Smooth muscle cell of bladder (primary cell): ENCODE measurements at places on chromosomes 16 and 17. TPM values are rescaled to one million over a fixed set of nuclear protein-coding genes. Genes with fewer than 3 reads are reported as not detected.

CHD9 gene
- 36.3 and 43.4 TPM in 2 replicates for total RNA-seq

KCNH6 gene
- not detected in 2 replicates for total RNA-seq

GRAPL gene
- not detected in 2 replicates for total RNA-seq

NLK gene
- 11.5 and 13.1 TPM in 2 replicates for total RNA-seq

KRT222 gene
- total RNA-seq = 0.09 TPM in 1 of 2 replicates, not detected in the other

RAMP2 gene
- 0.09 and 0.14 TPM in 2 replicates for total RNA-seq

CD300E gene
- total RNA-seq = not detected in 2 replicates

BCAR1 gene
- 19.8 and 36.0 TPM in 2 replicates for total RNA-seq

DNAH9 gene
- total RNA-seq = not detected in 2 replicates

DCXR gene
- 44.4 and 57.6 TPM in 2 replicates for total RNA-seq

DNAI2 gene
- not detected in 2 replicates for total RNA-seq

SLC13A2 gene
- not detected in 2 replicates for total RNA-seq

CCR7 gene
- under 0.01 and 0.09 TPM in 2 replicates for total RNA-seq

P2RX1 gene
- total RNA-seq = 0.57 and 1.2 TPM in 2 replicates

MRPL38 gene
- total RNA-seq = 21.4 and 21.9 TPM in 2 replicates

TRPV2 gene
- 36.6 and 45.6 TPM in 2 replicates for total RNA-seq

TBC1D3I gene
- 0.09 and 0.28 TPM in 2 replicates for total RNA-seq

MPRIP gene
- total RNA-seq = 85.5 and 108 TPM in 2 replicates

SGCA gene
- 0.18 TPM in 1 of 2 replicates, not detected in the other for total RNA-seq

BICDL2 gene
- total RNA-seq = under 0.01 and 0.37 TPM in 2 replicates

KCNJ16 gene
- total RNA-seq = not detected in 2 replicates

ATP1B2 gene
- total RNA-seq = not detected in 2 replicates

ASGR2 gene
- total RNA-seq = not detected in 2 replicates

TBC1D3K gene
- total RNA-seq = under 0.01 TPM in 1 of 2 replicates, not detected in the other

TNS4 gene
- under 0.01 TPM in 2 replicates for total RNA-seq

SULT1A2 gene
- 0.09 and 0.28 TPM in 2 replicates for total RNA-seq

TBX6 gene
- total RNA-seq = under 0.01 and 0.09 TPM in 2 replicates

GAS2L2 gene
- under 0.01 and 0.09 TPM in 2 replicates for total RNA-seq

C17orf78 gene
- total RNA-seq = not detected in 2 replicates

LRRC37A gene
- 0.46 and 0.85 TPM in 2 replicates for total RNA-seq

KRT23 gene
- under 0.01 and 0.46 TPM in 2 replicates for total RNA-seq

KRTAP2-3 gene
- total RNA-seq = not detected in 2 replicates

ASPHD1 gene
- 7.3 and 10.4 TPM in 2 replicates for total RNA-seq

CFAP97D1 gene
- total RNA-seq = under 0.01 TPM in 2 replicates

ZNF785 gene
- total RNA-seq = 7.9 and 8.4 TPM in 2 replicates

DNAJA3 gene
- 48.2 and 57.3 TPM in 2 replicates for total RNA-seq

RNF167 gene
- 12.2 and 15.3 TPM in 2 replicates for total RNA-seq

POLR2C gene
- total RNA-seq = 110 and 116 TPM in 2 replicates

STH gene
- total RNA-seq = not detected in 2 replicates

CD300A gene
- total RNA-seq = not detected in 2 replicates

TBC1D3C gene
- total RNA-seq = 0.71 TPM in 1 of 2 replicates, not detected in the other

DRC3 gene
- total RNA-seq = 0.55 and 0.71 TPM in 2 replicates

SP2 gene
- 0.14 and 0.28 TPM in 2 replicates for total RNA-seq

FAM117A gene
- 1.8 TPM in 2 replicates for total RNA-seq

GRAP gene
- 0.14 and 0.18 TPM in 2 replicates for total RNA-seq

PRKAR1A gene
- 284 and 307 TPM in 2 replicates for total RNA-seq

OR3A3 gene
- not detected in 2 replicates for total RNA-seq

BLMH gene
- 26.5 and 31.2 TPM in 2 replicates for total RNA-seq
